COLO829 (cell line): ENCODE measurements at places on chromosomes 7 and 10.

DNA sequence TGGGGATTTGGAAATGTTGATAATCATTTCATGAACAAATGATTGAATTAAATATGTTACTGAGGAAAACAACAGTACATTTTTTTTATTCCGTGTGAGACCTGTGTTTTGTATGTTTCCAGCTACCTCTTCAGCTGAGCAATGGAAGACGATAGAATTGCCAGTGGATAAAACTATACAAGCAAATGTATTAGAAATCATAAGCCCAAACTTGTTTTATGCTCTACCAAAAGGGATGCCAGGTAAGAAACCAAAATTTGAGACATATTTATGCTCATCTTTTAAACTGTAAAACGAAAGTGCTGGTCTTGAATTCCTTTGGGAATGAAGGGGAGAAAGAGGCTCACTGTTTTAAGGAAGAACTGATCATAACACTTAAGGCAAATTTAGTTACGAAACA is 17.8 kb upstream of the VWA2 start:
- DNase-seq = no peak

GRCh38 chr7:12456506-12456905 is 52.8 kb upstream of the VWDE start:
- no peak for DNase-seq

- DNase-seq = no peak
Measured at GRCh38 chr7:96636979-96637378, 72.7 kb downstream of the SEM1 start.

DNA sequence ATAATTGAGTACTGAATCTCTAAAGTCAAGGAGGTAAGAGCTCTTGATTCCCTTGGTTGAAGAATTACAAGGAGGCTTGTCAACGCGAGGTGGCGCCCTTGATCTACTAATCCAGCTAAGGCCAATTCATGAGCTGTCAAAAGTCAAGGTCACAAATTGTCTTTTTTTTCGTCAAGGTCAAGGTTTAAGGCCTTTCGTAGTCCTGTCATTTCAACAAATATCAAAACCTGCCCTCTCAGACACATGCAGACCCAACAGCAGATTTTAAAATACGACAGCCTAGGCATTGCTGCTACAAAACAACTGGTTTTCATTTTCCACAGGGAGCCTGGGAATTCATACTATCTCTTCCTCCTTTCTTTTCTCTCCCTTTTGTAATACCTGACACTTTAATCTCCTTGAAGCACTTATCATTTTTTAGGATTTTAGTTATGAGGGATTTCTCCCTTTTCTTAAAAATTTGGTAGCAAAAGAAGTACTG is 3.6 kb downstream of the HOXA13 start:
- DNase-seq = peak; percentile 75

DNA sequence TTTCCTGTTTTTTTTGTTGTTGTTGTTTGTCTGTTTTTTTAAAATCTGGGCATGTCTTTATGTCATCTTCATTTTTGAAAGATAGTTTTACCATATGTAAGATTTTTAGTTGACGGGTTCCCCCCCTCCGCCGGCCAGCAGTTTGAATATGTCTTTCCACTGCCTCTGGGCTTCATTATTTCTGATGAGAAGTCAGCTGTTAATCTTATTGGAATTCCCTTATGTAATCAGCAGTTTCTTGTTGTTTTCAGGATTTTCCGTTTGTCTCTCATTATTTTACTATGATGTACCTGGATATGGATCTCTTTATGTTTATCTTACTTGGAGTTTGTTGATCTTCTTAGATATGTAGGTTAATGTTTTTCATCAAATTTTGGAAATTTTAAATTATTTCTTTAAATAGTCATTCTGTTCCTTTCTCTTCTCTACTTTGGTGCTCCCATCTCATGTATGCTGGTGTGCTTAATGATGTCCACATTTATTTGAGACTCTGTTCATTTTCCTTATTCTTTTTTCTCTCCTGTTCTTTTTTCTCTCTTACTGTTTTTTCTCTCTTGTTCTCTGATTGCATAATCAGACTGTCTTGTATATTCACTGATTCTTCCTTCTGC is 9.7 kb downstream of the EXOC6 start:
- DNase-seq = no peak

DNA sequence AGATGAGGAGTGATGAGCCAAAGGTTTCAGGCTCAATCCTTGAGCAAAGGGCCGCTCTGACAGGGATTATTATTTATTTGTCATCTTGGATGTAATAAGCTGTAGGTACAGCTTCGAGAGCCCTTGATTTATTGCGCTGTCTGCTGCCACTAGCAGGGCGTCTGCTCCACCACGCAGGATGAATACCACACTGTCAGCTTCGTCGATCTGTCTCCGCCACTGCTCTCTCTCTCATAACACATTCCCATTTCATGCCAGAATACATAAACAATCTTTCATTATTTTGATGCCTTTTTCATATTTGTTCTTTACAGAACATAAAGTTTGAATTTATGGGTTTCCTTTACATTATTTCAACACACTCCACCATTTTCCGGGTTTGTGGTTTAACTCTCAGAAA is 276.6 kb downstream of the LRMDA start:
- no peak for DNase-seq

DNA sequence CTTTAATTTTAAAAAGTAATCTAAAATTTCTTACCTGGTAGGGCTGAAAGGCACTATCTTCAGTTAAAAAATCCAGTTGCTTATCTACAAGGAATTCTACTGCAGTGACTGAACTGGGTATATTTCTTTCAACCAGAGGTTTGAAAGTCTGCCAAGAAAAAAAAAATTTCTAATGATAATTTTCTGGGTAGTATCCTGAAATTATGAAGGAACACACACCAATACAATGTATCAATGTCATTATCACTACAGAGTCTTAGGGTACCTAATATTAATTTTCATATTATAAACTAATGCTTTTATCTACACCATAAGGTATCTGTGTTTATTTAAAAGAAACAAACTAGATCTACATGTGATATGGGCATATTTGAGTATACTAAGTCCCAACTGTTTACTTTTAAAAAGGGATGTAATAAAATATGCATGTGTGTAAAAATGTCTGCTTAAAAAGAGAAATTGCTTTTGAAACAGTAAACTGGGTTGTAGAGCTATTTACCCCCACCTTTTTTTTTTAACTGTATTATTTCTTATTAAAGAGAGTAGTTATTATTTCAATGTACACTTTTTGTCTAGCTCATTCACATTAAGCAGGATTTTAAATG is 131.6 kb downstream of the NRBF2 start:
- DNase-seq = no peak

DNA sequence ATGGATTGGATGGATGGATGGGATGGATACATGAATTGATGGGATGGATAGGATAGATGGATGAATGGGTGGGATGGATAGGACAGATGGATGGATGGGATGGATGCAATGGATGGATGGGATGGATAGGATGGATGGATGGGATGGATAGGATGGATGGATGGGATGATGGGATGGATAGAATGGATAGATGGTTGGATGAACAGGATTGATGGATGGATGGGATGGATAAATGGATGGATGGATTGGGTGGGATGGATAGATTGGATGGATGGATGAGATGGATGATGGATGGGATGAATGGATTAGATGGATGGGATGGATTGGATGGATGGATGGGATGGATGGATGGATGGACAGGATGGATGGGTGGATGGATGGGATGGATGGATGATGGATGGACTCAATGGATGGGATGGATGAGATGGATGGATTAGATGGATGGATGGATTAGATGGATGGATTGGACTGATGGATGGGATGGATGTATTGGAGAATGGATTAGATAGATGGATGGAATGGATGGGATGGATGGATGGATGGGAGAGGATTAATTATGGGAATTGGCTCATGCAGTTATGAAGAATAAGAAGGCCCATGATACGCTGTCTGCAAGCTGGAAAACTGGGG is 136.4 kb downstream of the ADAM12 start:
- DNase-seq = no peak

DNA sequence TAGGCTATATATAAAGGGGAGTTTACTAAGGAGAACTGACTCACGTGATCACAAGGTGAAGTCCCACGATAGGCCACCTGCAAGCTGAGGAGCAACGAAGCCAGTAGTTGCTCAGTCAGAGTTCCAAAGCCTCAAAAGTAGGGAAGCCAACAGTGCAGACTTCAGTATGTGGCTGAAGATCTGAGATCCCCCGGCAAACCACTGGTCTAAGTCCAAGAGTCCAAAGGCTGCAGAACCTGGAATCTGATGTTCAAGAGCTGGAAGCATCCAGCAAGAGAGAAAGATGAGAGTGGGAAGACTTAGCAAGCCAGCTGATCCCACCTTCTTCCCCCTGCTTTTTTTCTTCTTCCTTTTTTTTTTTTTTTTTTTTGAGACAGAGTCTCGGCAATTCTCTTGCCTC is 27.0 kb upstream of the GSDME start:
- no peak for DNase-seq
